ENCODE measurements at places on chromosomes 12 and 14.

DNA sequence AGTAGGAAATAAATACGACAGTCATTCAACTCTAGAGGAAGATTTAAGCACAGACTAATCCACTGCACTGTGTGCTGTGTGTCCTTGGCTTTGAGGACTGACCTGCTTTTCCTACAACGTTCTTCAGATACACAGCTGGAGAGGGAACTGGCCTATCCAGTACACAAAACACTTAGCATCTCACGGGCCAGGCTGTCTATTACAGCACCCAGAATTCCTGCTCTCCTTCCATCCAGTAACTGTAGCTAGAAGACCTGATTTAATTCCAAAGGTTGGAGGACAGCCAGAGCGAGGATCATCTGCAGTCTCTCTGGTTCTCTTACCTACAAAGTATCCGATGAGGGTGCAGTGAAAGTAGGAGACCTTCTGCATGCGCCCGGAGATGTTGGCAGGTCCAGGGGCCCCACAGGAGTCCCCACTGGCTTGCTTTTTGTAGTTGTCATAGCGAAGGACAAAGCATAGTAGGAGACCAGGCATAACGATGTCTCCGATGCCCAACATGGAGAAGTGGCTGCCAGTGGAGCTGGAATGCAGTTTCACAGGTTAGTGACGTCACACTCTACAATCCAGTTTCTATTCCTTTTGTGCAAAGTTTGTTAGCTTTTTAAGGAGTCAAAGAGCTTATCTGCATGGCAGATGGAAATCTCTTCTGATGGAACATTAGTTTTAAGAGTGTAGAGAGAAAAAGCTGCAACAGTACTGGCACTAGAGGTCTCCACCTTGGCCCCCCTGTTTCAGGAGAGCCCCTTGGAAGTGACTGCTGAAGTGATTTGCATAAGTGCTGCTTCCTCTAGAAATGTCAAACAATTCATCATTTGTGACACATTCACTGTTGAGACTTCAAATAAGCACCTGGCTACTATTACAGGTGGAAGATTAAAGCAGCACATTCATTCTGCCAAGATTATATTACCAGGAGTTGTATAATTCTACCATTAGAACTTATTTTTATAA, 41.7 kb downstream of the ACADS start:
- DNase-seq = no peak

DNA sequence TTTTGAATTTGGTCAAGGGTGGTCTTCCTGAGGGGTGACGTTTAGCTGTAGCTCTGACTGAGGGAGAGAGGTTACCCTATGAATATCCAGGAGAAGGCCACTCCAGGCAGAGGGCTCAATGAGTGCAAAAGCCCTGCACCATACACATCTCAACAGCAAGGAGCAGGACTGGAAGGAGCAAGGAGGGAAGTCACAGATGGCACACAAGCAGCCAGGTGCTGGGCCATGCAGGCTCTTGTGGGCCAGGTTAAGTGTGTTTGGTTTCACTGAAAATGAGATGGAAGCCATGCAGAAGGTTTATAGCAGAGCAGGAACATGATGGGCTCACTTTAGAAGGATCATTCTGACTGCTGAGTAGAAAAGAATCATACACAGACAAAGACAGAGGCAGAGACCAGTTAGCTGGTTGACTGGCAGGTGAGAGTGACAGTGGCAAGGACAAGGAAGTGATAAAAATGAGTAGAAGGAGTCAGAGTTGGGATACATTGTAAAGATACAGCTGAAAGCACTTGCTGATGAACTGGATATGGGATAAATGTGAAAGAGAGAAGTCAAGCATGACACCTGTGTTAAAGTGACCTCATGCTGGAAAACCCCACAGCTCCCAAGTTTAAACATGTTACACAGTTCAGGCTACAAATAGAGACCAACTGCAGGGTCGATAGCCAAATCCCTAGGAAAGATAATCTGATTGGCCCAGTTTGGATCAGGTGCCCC, 81.2 kb downstream of the PRKD1 start:
- no peak for DNase-seq

- no peak for DNase-seq
Observed at GRCh38 chr12:55679691-55680090, 28.0 kb downstream of the ITGA7 start.

DNA sequence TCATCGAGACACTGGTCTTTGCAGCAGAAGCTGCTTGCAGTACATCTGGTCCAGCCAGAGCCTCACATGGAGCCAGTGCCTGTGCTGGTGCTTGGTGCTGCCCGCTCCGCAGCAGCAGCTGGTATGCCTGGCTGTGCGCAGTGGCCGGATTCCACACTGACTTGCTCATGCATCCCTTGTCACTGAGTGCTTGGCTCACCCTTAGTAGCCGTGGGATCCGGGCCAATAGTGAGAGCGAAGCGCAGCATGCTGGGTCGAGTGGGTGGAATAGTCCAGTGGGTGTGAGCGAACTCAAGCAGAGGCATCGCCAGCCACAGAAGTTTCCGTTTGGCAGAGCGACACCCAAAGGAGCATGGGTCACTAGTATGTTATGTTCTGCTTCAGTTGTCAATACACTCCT, 10.1 kb upstream of the FBXO33 start:
- peak; percentile 6 for DNase-seq

GRCh38 chr14:102474934-102475333, 34.6 kb downstream of the ANKRD9 start:
- DNase-seq = no peak
